ENCODE measurements at places on chromosomes 12 and 14.
A peak's percentile ranks its signal among the peaks of the same experiment; 100 is the strongest.

GRCh38 chr14:32073537-32074189 lies 3.4 kb upstream of the ARHGAP5 start:
- DNase-seq, result peak; percentile 2

DNA sequence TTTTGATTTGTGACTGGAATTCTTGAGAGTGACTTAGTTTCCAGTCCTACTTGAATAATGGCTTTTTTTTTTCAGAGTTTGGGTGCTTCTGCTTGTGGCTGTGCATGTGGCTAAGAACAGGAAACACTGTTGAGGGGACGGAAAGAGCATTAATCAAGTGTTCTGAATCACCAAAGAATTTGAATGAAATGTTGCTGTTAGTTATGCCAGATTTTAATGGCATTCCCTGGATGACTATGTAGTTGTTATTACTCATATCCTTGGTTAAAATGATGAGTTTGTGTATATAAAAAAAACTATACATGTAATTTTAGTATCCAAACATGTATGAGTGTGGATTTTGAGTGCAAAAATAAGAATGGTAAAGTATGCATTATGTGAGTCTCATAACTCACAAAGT lies 347.9 kb downstream of the BCAT1 start:
- DNase-seq, result no peak

DNA sequence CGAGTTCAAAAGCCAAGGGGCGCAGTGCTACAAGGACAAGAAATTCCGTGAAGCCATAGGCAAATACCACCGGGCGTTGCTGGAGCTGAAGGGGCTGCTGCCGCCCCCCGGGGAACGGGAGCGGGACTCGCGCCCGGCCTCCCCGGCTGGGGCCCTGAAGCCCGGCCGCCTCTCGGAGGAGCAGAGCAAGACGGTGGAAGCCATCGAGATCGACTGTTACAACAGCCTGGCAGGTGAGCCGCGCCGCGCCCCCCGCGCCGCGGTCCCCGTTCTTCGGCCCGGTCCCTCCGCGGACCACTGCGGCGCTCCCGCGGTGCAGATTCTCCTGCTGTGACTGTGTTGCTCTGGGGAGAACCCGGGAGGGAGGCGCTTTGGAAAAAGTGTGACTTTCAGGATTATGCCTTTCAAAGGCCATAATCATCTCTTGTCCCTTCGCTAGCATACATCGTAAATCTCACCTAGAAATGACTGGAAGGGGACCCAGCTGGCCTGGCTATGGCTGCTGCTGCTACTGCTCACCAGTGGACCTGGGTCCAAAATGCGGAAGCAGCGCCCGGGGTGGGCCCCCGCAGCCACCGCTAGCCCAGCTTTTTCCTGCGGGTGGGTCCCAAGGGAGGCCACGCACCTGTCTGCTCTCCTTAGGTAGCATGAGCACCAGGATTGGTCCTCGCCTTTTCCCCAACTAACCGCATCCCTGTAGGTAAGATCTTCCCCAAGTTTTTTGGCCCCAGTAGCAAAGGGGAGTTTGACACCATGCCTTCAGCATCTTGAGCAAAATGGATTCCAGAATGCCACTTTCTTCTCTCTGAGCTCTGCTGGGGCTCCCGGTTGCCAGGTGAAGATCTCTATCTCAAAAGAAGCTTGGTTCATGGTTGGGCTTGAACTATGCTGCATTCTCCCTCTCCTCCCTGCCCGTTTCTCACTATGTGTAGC lies 853 bp downstream of the TTC9 start:
- no peak for DNase-seq

DNA sequence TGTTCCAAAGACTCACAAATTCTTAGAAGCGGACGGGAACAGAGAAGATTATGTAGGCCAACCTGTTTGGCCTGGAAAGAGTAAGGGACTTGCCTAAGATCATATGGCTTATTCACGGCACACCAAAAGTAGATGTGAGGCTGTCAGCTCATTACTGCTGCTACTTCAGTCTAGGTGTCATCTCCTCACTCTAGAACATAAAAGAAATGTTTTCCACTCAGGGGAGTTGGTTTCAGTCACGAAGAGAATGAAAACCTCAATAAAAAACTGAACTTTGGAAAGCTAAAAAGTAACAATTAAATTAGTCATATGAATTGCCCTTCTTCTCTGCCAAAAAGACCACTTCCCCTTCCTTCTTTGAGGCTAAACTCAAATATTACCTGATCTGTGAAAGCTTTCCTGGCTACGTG lies 658 bp upstream of the CEP128 start:
- DNase-seq, result no peak

GRCh38 chr14:27190296-27190695 lies 592.5 kb upstream of the NOVA1 start:
- no peak for DNase-seq

DNA sequence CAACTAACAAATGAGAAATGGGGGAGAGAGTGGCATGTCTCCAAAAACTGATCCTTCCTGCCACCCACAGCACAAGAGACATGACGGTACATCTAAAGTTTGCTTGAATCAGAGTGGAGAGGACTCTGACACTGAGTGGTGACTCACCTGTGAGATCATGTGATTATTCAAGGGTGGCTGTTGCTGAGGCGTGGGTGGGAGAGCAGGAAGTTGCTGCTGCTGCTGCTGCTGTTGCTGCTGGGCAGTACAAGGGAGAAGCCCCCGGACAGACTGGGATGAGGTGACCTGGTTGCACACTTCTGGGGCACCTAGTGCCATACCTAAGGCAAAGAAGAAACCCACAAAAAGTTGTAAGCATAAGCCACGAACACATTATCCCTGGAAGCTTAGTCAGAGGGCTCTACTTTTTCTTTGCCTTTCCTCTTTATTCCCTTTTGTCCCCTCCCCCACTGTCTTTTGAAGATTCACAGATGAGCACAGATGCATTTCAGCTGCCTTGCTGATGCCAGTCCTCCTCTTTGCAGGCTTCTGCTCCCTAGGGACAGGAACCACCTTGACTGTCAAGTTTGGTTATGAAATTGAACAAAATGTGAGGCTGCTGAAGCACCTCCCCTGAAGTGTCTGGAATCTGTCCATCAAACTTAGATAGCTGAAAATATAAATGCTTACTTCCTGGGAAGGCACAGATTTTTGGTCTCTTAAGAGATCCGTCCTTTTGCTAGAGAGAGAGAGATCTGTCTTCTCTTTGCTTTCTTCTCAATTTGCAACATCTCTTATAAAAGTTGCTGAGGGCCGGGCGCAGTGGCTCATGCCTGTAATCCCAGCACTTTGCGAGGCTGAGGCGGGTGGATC lies 29.4 kb upstream of the STAC3 start:
- DNase-seq, result no peak

- peak; percentile 54 for DNase-seq
Measured at GRCh38 chr12:122834104-122834920, 945 bp upstream of the HIP1R start.

- DNase-seq, result no peak
Measured at GRCh38 chr14:20792556-20792955, 10.1 kb downstream of the RNASE1 start.

DNA sequence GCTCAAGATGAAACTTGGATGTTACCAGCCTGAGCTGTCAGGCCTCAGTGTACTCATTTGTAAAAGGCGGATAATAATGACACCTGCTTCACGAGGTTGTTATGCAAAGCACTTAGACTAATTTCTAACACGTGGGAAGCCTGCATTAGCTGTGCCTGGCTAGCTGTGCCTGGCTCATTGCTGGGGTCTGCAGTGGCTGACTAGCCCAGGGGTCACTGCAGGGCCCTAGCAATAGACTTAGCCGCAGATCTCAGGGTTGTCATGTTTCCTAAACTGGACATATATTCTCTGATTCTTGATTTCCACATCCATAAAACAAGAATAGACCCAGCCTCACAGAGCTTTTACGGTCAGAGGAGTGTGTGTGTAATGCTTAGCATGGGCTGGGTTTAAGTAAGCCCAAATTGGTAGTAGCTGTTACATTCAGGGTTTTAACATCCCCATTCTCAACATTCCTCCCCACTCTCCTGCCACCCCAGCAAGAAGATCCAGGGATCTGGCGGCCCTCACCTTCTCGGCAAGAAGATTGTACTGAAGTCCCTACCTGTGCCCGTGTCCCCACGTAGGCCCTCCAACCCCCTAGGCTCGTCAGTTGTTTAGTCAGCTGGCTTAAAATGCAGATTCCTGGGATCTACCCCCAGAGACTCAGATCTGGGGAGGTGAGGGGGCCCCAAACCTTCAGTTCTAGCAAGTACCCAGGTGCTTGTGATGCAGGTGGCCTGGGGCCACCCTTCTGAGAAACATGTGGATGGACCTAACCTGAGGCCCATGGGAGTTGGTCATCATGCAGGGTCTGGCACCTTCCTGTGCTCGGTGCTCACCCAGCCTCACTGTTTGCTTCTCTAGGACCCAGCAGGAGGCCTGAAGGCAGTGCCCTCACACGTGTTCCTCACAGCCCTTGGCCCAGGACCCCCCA lies 8.6 kb downstream of the NR4A1 start:
- DNase-seq, result no peak

- DNase-seq, result no peak
Measured at GRCh38 chr12:24902511-24903328, 46.2 kb downstream of the BCAT1 start.

GRCh38 chr12:126384026-126384564 lies 1318.9 kb downstream of the AACS start:
- no peak for DNase-seq

- DNase-seq, result no peak
Measured at GRCh38 chr12:104493496-104493895, 36.7 kb downstream of the CHST11 start.

- DNase-seq, result no peak
Measured at GRCh38 chr12:52171950-52172512, 19.8 kb downstream of the KRT80 start.

GRCh38 chr12:4356041-4356327 lies 23.5 kb downstream of the FGF23 start:
- no peak for DNase-seq

Measured in anterior cingulate cortex (tissue), 58 donors.